ENCODE measurements at places on chromosomes 1 and 21.

DNA sequence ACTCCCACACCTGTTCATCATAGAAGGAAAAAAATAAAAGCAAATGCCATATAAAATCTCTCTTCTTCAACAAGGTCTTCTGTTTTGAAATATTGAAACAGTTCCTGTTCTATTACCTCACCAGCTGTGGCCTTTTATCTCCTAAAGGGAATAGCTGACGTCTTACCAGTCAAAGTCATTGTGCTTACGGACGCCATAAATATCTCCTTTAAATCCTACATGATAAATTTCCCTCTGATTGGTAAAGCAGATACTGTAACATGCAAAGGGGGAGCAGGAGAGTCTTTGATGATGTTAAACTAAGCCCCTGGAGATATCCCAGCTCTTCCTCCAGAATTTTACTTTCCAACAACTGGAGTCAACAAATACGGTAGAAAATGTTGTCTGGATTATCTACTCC, 168.4 kb downstream of the ZC3H11B start:
- no peak for DNase-seq

- no peak for DNase-seq
Measured at GRCh38 chr1:196063294-196063693, 544.9 kb downstream of the KCNT2 start.

GRCh38 chr1:20775700-20776099, 11.4 kb downstream of the HP1BP3 start:
- DNase-seq = no peak

DNA sequence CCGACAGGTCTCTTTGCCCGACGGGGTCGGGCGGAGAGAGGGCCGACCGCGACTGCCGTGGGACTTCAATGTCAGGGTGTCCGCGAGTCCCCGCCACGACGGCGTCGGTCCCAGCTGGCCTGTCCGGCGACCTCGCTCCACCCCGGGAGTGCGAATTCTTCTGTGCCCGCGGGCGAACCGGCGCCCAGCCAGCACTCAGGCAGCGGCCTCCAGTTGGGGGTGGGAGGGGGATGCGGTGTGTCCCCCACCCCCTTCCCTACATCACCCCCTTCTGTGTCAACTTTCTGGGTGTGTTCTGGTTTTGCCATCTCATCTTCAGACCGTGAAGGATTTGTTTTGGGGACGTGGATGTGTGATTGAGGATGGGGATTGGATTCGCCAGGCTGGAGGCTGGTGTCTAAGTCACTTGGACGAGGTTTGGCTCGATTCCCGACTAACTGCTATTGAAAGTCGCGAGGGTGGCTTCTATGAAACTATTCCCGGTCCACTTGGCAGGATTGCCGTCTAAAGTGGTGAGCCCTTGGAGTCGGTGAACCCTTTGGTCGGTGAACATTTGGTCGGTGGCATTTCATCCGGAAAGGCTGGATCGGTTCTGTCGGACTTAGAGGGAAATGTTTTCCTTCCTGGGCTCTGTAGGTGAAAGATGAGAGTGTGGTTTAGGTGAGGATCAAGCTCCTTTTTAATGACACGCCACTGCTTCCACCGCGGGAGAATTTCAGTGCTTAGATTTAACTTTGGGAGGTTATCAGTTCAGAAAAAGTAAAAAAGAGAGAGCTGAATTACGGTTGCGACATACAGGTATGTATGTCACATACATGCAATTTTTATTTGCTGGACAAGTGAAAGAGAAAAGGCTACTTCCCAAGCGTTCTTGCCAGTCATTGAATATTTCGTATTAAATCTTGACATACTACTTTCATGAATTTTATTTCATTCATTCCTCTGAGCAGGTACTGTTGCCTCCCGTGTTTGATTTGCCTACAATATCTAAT, 771 bp downstream of the ABCD3 start:
- DNase-seq = no peak

DNA sequence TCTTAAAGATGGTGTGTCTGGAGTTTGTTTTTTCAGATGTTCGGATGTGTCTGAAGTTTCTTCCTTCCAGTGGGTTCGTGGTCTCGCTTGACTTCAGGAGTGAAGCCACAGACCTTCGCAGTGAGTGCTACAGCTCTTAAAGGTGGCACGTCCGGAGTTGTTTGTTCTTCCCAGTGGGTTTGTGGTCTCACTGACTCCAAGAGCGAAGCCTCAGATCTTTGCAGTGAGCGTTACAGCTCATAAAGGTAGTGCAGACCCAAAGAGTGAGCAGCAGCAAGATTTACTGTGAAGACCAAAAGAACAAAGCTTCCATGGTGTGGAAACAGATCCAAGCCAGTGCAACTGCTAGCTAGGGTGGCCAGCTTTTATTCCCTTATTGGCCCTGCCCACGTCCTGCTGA, 1430.4 kb upstream of the B3GALT2 start:
- DNase-seq = no peak
